DMS 273 treated with DMSO at 0.1 percent for 48 hours (cell line): ENCODE measurements at places on chromosomes 1 and 21.

DNA sequence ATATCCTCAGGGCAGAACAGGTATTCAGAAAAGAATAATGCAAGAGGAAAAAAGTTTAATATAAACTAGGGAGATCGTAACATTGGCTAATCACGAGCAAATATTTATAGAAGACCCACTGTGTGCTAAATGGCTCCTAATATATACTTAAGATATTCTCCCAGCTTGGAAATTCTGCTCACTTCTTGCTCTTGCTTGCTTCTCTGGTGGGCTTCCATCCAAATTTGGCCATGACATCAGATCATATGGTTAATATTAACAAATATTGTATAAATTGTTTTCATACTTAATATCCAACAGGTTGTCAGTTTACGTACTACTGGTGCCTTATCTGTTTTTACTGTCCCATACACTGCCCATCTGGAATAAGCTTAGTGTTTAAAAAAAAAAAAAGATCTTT, 1.1 kb downstream of the COX20 start:
- DNase-seq: no peak

- DNase-seq: no peak
These were observed 43.2 kb downstream of the HIVEP3 start for GRCh38 chr1:41875487-41875886.

- no peak for DNase-seq
These were observed 360.1 kb downstream of the BARHL2 start for GRCh38 chr1:90356991-90357390.

DNA sequence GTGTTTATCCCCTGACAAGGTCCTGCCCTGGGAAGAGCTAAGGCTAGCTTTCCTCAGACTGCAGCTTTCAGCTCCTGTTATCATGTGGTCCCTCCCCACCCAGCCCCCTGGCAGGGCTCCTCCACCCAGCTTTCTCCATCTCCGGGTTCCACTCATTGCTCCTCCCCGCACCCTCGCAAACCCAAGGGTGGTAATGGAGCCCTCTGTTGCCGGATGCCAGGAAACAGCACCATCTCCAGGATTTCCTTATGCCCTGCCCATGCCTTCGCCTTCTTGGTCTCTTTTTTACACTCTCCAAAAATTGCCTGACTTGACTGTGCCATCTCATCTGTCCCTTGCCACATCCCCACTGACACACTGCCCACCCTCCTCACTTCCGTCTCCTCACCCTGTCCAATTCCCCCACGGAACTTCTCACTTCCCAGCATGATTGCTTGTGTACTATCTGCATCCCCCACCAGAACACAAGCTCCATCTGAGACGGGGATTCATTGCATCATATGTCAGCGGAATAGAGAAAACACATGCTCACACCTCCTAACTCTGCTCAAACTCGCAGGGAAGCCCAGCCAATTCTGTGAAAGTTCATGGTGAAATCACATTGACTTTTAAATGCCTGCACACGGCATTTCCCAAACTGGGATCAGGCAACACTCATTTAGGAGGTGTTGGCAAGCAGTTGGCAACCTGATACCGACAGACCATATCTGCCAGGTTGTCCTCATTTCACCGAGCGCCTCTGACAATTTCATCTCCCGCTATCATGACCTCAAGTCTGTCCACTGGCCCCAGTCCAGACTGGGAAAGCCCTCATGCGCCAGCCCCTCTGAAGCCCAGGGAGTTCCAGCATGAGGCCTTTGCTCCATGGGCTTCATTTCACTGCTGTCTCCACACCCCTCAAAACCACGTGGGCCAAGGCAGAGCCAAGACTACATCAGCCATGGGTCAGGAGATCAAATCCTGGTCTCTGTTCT, 201.1 kb downstream of the MATN1 start:
- peak; percentile 77 for DNase-seq

- no peak for DNase-seq
These were observed 321.0 kb downstream of the PTBP2 start for GRCh38 chr1:97042551-97042950.

DNA sequence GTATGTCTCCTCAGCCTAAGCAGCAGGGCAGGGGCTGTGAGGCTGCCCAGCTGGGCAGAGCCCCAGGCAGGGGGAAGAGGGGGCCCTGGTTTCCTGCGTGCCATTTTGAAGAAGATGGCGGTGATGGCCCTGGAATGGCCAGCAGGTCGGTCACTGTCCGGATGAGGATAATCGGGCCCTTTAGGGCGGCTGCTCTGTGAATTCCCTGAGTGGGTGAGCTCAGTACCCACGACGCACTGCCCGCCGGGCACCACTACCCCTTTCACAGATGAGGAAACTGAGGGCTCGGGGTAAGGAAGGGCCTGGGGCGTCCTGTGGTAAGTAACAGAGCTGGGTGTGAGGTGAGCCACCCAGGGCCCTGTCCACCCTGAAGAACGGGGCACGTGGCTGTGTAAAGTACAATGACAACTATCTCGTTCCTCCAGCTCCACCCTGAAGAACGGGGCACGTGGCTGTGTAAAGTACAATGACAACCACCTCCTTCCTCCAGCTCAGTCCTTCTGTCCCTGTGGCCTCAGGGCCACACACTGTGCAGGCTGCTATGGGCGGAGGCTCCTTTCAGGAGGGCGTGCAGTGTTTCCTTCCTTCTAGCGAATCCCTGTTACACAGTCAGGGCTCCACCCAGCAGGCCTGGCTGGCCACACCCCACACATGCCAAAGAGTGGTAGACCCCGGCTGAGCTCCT, 23.2 kb downstream of the ITGB2 start:
- DNase-seq: no peak

DNA sequence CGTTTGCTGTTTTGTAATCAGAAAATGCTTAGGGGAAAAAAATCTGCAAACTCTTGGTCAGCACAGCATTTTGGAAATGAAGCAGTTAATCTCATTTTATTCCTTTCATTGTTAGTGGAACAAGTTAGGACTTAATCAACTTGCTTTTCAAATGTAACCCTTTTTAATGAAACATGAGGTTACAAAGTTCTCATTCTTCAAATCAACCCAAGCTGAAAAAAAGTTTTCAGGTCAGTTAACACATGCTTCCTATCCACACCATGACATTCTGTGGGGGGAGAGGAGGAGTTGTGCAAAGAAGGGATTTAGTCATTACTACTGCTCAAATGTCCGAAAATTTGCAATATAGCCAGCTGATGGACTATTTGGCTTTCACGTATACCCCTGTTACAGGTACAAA, 283.2 kb upstream of the LYPLAL1 start:
- no peak for DNase-seq

GRCh38 chr1:114386129-114387009, 124.6 kb downstream of the TRIM33 start:
- DNase-seq: no peak

DNA sequence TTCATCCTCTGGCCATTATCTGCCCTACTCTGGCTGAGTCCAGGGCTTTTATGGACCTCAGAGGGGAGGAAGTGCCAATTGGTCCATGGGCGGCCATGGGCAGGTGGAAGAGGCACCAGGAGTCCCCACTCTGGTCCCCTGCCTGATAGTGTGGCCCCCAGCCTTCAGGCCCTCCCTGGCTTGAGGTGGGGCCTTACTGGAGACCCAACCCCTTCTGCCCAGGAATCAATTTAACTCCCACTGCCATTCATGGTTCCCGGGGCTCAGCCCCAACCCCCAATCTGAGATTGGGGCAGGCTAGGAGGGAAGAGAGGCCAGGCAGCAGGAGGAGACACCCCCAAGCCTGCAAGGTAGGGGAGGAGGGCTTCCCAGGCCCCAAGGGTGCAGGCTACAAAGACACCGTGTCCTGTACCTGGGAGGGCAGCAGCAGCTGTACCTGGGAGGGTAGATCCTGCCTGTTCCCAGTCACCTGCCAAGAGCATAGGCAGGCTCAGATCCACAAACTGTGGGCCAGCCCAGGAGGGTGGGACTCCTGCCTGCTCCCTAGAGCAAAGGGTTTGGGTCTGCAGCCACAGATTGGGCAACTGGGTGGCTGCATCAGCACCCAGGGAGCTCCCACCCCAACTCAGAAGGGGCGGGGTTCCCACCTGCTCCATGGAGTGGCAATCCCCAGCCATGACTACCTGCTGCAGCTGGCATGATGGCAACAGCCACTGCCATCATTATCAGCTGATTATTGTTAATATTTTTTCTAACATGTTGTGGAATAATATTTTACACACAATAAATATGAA, 1044.1 kb upstream of the B3GALT2 start:
- DNase-seq: no peak

GRCh38 chr21:14916676-14917141, 148.1 kb downstream of the NRIP1 start:
- DNase-seq: no peak

GRCh38 chr1:94396356-94397010, 21.7 kb upstream of the ABCD3 start:
- no peak for DNase-seq

DNA sequence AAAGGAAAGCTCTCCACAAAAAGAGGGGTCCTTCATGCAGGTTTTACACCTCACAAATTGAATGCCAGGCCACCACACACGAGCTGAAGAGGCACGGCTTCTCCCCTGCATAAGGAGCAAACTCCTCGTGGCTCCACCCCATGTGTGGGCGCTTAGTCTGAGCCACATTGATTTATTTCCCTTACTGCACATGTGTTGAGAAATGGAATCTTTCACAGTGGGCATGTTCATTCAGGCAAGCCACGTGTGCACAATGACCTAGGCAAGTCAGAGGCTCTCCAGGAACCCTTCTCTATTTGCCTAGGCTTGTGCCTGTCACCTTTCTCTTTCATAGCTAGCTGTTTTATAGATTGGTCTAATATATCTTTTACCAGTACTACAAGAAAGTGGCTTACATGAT, 120.5 kb downstream of the LTN1 start:
- DNase-seq: no peak

DNA sequence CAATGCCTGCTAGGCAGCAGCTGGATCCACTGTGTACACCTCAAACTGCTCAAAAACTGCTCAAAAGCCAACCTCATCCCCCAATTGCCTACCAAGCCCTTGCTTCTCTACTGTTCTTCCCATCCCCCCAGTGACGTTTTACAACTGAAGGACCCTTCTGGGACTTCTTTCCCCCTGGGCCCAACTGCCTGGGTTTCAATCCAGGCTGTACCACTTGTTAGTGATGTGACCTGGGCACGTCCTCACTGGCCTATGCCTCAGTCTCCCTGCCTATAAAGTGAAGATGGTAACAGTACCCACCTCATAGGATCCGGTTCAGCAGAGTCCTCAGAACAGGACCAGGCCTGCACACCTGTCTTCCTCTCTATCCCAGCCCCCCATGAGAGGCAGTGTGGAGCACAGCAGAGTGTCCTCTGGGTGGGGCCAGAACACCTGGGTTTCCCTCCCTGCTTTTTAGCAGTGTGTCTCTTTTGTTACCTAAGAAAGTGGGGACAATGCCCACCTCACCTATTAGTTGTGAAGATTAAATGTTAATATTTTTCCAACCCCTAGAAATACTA, 1.9 kb upstream of the TEKT2 start:
- DNase-seq: no peak

- DNase-seq: no peak
These were observed 105.8 kb upstream of the RALGPS2 start for GRCh38 chr1:178619042-178619927.

- no peak for DNase-seq
These were observed 55.3 kb downstream of the APP start for GRCh38 chr21:26115305-26115704.

GRCh38 chr1:10594595-10595223, 120.0 kb downstream of the PEX14 start:
- no peak for DNase-seq

- DNase-seq: no peak
These were observed 3.3 kb downstream of the TXNIP start for GRCh38 chr1:145992958-145993617.

DNA sequence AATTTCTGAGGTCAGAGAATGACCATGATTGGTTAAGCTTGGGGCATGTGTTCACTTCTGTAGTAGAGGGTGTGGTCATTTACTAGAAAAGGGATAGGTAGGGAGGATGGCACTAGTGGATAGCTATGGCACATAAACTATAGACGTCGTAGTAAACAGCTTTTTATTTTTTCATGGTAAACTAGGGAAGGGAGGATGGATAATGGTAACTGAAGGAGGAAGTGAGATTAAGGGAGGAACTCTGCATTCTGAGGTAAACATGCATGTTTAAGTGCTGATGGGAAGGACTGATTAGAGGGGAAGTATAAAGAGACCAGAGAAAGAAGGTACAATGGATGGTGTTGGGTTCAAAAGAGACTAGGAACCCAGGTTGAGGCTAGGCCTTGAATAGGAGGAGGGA, 26.9 kb downstream of the PTGS2 start:
- no peak for DNase-seq

DNA sequence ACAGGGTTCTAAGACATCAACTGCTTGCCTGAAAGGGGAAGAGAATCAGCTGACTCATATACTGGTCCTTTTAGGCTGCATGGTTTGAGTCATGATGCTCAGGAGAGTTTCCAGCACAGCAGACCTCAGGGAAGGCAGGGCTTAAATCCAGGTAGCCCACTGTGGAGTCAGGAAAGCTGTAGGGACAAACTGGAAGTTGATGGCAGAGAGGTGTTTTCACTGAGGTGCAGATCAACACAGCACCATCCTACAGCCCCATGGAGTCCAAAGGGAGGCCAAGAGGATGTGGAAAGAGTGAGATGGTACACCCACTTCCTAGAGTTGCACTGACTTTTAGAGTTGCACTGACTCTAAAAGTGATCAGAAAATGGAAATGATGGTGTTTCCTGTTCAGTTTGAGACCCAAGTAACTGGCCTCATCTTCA, 252.4 kb upstream of the DUSP10 start:
- DNase-seq: no peak

DNA sequence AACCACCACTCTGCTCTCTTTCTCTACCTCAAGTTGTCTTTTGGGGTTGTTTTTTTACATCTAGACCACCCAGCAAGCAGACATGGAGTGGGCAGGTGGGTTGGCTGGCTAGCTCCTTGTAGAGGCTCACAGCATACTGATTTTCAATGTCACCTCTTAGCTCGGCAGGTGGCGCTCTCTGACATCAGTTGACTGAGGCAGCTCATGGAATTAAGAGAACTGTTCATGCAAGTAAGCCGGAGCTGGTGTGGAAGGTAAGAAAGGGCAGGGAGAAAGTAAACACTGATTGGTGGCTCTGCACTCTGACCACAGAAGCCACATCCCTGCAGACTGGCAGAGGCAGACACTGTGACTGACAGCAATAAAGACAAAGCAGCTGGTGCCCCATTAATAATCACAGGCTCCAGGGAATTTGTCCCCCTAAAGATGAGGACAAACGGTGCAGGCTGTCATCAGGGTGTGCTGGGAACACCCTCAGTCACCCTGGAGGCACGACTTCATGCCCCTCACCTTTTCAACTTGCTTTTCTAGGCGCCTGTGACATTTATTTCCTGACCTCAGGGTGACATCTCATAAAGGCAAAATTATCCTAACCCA, 226.8 kb downstream of the LMX1A start:
- peak; percentile 30 for DNase-seq

DNA sequence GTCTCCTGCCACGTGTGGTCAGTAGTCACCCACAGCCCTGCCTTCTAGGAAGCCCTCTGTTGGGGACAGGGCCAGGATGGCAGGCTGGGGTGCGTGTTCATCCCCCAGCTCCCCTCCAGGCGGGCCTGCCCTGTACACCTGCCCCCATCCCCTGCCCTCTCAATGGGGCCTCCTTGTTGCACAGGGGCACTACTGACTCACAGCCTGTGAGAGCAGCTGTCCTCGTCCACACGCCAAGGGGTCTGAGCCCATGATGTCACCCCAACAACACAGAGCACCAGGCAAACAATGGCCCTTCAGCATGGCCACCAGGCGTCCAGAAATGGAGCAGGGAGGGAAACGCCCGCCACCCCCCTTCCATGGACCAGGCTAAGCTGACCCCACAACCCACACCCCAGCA, 64.3 kb downstream of the ARHGEF16 start:
- no peak for DNase-seq
